ENCODE measurements at places on chromosomes 4 and X.

DNA sequence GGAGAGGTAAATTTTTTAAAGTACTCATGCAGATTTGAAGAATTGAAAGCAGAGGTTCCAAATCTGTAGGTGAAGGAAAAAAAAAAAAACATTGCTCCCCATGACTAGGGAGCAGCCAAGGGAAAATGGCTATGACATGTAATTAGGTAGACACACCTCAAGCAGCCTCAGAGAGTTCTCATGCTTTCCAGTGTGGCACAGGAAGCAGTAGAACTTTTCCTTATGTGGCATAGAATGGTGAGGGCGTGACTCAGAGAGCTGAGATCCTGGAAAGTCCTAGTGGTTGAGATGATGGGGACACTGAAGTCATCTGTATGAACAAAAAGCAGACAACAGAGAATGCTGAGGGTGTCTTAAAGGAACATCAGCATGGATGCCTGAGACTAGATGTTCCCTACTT, 148.6 kb upstream of the NWD2 start:
- no peak for DNase-seq

GRCh38 chr4:186500721-186501304, 54.6 kb downstream of the MTNR1A start:
- DNase-seq, result no peak

GRCh38 chrX:15107367-15107988, 162.4 kb downstream of the ASB9 start:
- no peak for DNase-seq

DNA sequence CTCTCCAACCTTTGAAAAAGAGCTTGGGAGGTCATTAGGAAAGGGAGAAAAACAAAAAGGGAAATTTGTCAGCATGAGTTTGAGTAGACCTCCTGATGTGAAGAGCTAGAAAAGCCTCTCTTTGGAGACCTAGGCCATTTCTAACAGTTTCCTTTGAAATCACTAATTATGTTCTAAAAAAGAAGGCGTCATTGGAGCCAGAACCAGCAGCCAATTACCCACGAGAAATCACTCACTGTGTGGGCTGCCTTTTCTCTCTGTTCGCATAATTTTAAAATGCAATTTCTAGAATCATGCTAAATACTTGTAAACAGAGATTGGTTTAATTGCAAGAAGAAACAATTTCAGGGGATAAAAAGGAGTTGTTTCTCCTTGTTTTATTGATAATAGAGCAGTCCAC, 246.3 kb upstream of the GATB start:
- no peak for DNase-seq

All from skin of body (tissue), 3 donors.